Osteoblast (primary cell): ENCODE measurements at places on chromosomes 5 and 9. TPM values are rescaled to one million over a fixed set of nuclear protein-coding genes. Genes with fewer than 3 reads are reported as not detected.

DNA sequence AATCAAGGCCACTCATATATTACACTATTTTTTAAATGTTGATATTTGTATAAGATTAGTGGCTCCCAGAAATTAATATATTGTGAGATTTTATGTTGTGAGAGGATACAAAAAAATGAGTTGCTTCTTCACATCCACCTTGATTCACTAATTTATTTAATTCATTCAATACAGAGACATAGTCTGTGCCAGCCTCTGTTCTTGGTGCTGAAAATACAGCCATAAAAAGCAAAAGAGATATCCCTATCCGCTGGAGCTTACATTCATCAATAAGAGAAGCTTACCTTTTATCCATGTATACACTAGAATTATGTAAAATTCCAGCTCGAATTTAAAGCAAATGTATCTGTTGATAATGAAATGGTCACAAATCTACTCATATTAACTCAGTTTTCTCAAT, 92.2 kb upstream of the GABRG2 start:
- peak; percentile 0 for DNase-seq

DNA sequence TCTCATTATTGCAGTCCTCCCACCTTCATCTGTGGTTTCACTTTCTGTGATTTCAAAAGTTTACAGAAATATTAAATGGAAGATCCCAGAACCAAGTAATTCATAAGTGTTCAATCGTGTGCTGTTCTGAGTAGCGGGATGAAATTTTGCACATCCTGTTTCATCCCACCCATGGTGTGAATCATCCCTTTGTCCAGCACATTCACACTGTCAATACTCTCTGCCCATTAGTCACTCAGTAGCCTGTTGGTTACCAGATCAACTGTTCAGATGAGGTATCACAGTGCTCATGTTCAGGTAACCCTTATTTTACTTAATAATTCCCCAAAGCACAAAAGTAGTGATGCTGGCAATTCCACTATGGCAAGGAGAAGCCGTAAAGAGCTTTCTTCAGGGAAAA, 26.8 kb downstream of the FAM81B start:
- DNase-seq = no peak

- DNase-seq = peak; percentile 82
These were observed 12.1 kb downstream of the MELK start for GRCh38 chr9:36584620-36585460.

SH2D3C gene
- 0.29 and 0.36 TPM in 2 replicates for total RNA-seq

- no peak for DNase-seq
These were observed 45.8 kb upstream of the ATG10 start for GRCh38 chr5:81925981-81926380.

DNA sequence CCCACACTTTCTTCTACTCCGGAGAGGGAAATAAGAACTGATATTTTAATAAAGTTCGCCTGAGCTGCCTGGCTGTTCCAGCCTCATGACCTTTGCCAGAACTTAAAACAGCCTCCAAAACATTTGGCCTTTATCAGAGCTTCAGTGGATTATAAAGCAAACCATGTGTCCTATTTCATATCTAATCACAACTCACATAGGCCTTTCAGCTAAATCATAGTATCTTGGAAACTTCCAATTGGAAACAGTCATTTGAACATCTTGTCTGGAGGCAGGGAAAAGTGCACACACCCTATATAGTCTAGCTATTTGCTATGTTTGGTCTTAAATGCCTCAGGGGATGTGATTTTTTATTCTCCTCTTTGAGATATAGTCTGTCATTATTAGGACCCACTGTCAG, 46.0 kb upstream of the FREM1 start:
- DNase-seq = no peak

- DNase-seq = no peak
These were observed 13.5 kb downstream of the TXNDC15 start for GRCh38 chr5:134887593-134888159.

GRCh38 chr9:130426467-130426773, 18.3 kb upstream of the ASS1 start:
- DNase-seq = peak; percentile 68

DNA sequence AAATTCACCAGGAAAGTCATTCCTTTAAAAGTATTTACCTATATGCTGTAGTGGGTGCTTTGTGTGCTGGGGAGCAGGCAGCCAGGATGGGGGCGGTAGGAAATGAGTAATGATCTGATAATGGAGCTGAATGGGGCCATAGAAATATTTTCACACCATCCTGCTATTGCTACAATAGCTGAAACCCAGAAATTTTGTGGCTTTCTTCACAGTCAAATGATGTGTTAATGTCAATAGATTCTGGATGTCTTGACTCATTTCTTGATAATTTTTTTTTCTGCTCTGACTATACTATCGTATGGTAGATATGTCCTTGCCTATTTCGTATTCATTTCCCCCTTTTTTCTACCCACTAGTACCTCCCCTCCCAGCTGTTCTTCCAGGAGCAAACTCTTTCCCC, 59.5 kb downstream of the RORB start:
- no peak for DNase-seq

- no peak for DNase-seq
These were observed 71.3 kb downstream of the COL5A1 start for GRCh38 chr9:134712926-134713325.

GRCh38 chr5:36683821-36684434, 77.5 kb downstream of the SLC1A3 start:
- no peak for DNase-seq

GRCh38 chr9:72807765-72808445, 144.9 kb downstream of the ALDH1A1 start:
- DNase-seq = no peak

DNA sequence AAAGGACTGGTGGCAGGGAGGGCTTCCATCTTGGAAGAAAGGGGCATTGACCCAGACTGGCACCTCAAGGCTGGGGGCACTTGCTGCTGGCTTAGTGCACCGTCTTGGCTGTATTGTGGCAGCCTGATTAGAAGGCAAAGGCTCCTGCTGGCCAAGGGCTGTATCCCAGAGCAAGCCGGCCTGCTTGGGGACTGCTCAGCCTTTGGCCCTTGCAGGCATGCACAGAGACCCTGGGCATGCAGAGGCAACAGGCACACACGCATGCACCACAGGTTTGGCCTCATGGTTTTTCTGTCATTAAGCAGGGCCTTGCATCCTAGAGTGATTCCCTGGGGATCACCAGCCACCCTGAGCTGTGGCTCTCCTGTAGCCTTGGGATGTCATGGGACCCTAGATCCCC, 29.0 kb downstream of the PITX1 start:
- peak; percentile 51 for DNase-seq

DNA sequence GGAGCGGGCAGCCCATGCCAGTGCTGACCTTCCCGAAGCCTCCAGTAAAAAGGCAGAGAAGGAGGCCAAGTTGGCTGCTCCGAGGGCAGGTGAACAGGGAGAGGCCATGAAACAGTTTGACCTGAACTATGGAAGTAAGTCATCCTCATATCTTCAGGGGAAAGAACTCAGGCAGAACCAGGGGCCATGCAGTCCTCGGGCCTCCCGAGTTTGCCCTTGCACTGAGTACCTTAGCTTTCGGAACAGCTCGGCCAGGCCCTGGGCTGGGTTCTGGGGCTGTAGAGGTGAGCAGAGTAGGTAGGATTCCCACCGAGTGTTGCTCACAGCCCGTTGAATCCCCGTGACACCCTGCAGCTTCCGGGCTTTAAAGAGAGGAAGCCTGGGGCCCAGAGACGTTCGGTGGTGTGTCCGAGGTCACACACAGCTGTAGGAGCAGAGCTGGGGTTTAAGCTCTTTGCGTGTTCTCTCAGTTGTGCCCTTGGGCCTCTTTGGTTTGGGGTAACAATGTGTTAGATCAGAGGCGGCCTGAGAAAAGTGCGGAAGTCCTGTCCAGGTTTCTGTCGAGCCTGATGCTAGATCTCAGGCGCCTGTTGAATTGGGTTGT, 24.8 kb upstream of the POMT1 start:
- no peak for DNase-seq

GRCh38 chr5:168916852-168917251, 337.7 kb upstream of the PANK3 start:
- no peak for DNase-seq

DNA sequence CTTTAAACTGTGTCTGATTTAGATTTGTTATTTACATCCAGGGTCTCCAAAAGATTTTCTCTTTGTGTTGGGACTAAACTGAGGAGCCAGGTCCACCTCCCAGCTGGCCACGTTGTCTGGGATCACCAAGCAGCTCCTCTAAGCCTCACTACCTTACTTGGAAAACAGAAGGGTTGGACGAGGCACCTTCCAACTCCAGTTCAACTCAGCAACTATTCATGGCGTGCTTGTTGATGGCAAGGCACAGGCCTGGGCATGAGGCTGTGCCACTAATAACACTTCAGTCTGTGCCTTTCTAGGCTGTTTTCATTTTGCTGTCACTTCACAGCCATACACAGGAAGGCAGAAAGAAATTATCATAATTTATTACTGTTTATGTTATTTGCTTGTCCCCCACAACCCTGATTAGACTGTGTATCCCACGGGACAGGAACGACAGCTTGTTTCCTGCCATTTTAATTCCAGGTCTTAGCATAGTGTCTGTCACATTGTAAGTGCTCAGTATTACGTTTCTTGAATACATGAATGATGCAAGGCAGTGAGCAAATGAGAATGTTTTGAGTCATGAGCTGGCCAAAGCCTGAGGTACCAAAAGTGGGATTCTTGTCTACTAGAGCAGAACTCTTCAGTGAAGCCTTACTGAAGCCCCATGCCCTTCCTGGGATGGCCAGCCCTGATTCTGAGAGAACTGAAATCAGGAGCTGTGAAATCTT, 125.8 kb downstream of the GALNT10 start:
- DNase-seq = no peak

- peak; percentile 86 for DNase-seq
These were observed 28.8 kb upstream of the ROR2 start for GRCh38 chr9:91978740-91979414.

DNA sequence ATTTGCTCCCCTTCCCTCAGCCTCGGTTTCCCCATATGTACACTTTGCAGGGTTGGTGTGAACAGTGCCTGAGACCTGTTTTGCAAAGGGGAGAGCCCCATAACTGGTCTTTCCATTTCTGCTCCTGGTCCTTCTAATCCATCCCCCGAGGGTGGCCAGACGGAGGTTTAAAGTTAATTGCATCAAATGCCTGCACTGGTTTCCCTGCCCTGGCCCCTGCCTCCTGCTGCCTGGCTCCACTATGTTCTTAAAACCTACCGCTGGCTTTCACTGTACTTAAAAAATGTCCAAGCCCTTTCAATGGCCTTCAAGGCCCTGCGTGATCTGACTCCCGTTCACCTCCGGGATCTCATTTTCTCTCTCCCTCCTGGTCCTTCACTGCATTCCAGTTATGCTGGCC, 183.0 kb downstream of the RGS3 start:
- no peak for DNase-seq

TIMD4 gene
- total RNA-seq = not detected in 2 replicates

- no peak for DNase-seq
These were observed 12.6 kb downstream of the MGAT1 start for GRCh38 chr5:180790020-180790419.

DNA sequence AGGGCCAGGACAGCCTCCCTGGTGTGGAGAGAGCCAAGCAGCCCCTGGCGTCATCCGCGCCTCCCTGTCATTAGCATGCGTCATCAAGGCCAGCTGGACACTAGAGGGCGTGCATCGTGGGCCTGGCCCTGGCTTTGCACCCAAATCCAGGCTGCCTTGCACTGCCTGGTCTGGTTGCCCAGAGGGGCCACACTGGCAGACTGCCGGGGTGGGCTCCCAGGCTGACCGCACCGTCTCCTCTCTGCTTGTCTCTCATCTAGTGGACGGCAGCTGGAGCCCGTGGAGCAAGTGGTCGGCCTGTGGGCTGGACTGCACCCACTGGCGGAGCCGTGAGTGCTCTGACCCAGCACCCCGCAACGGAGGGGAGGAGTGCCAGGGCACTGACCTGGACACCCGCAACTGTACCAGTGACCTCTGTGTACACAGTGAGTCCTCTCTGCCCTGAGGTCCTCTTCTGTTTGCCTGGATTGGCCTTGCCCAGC, 29.0 kb downstream of the HK3 start:
- peak; percentile 99 for DNase-seq

DNA sequence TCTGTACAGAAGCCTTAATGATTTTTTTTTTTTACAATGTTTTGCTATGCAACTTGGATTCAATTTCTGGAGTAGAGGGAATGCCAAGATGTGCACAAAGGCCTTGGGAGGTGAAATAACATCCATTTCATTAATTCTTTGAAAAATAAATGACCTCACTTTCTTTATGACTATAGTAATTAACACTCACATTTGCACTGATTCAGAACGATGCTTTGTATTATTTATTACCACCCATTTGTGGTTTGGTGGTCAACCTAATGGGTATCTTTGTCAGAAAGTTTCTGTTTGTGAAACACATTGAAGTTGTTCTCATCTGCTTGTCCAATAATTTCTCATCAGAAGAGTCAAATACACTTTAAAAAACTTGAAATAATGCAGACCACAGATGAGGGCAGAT, 169.3 kb downstream of the NTRK2 start:
- no peak for DNase-seq

DNA sequence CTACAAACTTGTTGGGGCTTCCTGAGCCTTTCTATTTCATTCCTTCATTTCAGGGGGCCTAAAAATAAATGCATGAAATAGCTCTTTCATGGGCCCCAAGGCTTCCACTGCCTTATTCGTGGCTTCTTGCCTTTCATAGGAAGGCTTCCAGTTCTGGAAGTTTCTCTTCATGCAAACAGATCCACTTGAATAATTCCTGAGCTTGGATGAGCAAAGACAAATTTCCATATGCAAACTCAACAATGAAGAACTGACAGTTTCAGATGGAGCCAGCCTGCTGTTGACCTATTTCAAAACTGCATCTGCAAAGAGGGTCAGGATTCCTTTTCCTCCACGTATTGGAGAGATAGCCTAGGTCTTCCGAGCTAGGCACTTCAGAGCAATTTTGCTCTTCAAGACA, 142.1 kb downstream of the MLLT3 start:
- no peak for DNase-seq

DNA sequence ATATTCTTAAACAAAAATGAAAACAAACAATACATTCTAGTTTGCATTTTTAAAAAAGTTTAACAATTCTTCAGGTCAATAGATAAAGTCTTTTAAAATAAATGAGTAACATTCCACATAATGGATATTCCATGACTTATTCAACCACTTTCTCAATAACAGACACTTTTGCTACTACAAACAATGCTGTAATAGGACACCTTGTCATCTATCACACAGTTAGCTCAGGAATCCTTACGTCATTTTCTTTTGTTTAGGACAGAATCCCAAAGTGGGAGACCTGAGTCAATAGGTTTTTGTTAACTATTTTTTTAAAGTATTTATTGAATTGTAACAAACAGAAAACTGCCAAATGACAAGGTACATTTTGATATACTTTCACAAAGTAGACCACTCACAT, 72.5 kb downstream of the CEP120 start:
- no peak for DNase-seq
